ENCODE measurements at places on chromosomes 1 and 21.

DNA sequence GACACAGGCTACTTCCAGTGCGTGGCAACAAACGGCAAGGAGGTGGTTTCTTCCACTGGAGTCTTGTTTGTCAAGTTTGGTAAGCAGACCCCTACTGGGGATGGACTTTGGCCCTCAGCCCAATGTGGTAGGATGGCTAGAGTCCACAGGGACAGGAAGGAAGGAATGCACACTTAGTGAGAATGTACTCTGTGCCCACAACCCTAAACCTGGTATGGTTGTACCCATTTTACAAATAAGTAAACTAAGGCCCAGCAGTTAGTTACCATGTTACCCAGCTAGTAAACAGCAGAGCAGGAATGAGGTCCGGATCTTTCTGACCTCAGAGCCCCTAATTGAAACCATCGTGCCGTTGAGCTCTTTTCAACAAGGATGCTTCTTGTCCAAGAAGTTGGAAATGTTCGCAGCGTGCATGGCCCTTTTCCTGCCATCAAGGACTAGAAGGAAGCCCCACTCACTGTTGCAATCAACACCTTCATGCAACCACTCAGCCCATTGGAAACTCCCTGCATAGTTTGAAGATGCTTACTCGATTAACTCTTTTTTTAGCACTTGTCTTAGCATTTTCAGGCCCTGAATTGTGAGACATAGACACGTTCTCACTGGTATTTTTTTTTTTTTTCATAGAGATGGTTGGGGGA is 153.4 kb upstream of the UBE2U start:
- DNase-seq: no peak

- DNase-seq: peak; percentile 13
Measured at GRCh38 chr1:4512636-4513035, 141.8 kb upstream of the AJAP1 start.

DNA sequence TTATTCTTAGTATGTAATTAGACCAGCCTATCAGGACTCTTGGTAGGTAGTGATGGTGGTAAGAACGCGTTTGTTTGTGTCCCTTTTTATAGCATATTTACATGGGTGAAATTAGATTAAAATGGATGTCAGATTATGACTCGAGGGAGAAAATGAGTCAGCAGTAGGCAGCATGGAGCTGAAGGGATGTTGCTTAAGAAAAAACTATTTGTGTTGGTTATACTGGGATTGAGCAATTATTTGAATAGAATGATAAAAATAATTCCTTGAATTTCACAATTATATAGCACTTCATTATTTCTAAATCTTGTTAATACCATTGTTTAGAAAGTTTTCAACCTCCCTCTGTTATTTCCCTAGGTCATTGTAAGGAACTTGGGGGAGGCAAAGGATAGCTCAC is 348.8 kb downstream of the RYR2 start:
- DNase-seq: no peak

GRCh38 chr1:44784094-44785028 is 3.6 kb downstream of the BEST4 start:
- no peak for DNase-seq

DNA sequence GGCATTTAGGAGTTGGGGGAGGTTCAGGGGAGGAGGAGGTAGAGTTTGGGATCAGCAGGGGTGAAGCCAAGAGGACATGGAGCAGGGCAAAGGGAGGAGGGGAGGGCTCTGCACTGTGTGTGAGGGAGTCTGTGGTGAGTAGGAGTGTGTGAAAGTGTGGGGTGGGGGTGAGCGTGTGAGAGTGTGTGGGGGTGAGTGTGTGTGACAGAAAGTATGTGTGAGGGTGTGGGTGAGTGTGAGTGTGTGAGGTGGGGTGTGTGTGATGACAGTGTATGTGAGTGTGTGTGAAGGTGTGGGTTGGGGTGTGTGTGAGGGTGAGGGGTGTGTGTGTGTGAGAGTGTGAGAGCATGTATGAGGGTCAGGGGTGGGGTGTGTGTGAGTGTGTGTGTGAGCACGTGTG is 62.6 kb downstream of the GNG4 start:
- no peak for DNase-seq

GRCh38 chr1:193322211-193322610 is 135.8 kb upstream of the B3GALT2 start:
- DNase-seq: no peak

- no peak for DNase-seq
Measured at GRCh38 chr1:164228928-164229327, 330.1 kb upstream of the PBX1 start.
